ENCODE measurements at places on chromosomes 5 and 9. TPM values are rescaled to one million over a fixed set of nuclear protein-coding genes. Genes with fewer than 3 reads are reported as not detected.

GRCh38 chr5:51203598-51203997, 179.7 kb upstream of the ISL1 start:
- no peak for DNase-seq

DNA sequence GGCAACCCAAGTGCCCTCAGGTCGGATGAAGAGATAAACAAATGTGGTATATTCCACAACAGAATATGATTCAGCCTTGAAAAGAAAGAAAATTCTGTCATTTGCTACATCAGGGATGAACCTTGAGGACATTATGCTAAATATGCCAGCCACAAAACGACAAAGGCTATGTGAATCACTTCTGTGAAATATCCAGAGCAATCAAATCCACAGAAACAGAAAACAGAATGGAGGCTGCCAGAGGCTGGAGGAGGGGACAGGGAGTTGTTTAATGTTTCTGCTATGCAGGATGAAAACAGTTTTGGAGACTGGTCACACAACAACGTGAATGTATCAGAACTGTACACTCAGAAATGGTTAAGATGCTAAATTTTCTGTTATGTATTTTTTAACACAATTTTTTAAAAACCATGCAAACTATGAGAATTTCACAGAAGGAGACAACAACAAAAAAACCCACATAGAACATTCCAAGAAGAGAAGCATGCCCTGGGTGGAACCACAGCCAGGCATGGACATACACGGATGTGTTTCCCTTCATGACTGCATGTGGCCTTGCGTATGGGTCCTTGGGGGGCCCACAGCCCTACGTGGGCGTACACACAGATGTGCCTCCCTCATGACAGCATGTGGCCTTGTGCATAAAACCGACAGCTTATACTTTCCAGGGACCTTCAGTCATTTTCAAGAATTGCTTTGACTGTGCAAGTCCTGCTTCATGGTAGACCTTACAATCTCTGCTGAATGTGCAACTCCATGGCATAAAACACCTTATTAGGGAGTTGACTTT, 146.7 kb downstream of the ROR2 start:
- no peak for DNase-seq

HAVCR1 gene
- total RNA-seq = not detected

CCNG1 gene
- total RNA-seq = 162 TPM

DNA sequence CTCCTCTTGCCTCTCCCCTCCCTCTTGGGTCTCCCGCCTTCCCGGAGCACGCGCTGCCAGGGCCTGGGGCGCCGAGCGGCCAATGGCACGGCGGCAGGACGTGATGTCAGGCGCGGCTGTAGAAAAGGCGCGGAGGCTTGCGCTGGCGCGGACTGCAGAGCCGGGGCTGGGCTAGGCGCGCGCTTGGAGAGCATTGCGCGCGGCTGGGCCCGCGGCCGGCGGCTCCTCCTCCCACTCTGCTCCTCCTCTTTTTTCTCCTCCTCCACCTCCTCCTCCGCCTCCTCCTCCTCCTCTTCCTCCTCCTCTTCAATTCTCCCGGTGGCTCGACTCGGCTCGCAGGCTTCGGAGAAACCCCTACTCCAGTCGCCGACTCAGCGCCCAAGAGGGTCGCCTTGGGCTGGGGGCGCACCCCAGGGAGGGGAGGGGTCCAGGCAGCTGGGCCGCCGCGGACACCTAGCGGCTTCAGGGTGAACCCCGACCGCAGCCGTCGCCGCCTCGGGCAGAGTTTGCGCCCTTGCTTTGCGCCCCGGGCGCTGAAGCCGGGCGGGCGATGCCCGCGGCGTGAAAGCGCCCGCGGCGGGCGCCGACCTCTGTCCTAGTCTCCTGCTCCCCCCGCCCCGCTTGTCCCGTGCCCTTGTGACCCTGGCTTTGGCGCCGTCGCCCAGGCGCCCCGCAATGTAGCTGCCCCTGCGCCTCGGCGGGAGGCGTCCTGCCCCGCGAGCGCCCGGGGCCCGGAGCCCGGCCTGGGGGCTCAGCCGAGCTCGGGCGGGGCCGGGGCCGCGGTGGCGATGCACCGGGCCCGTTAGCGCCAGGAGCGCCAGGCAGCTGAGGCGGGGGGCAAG, at the start of gene LHX2:
LHX2 (plus strand) TSS at position 309 of the 842 bp plus-strand sequence. CDS start 581 bp downstream, outside the sequence.
- DNase-seq = no peak

- DNase-seq = no peak
These were observed 547.7 kb downstream of the MAT2B start for GRCh38 chr5:164053123-164053522.

- no peak for DNase-seq
These were observed 124.7 kb downstream of the WNK2 start for GRCh38 chr9:93308676-93309075.

DNA sequence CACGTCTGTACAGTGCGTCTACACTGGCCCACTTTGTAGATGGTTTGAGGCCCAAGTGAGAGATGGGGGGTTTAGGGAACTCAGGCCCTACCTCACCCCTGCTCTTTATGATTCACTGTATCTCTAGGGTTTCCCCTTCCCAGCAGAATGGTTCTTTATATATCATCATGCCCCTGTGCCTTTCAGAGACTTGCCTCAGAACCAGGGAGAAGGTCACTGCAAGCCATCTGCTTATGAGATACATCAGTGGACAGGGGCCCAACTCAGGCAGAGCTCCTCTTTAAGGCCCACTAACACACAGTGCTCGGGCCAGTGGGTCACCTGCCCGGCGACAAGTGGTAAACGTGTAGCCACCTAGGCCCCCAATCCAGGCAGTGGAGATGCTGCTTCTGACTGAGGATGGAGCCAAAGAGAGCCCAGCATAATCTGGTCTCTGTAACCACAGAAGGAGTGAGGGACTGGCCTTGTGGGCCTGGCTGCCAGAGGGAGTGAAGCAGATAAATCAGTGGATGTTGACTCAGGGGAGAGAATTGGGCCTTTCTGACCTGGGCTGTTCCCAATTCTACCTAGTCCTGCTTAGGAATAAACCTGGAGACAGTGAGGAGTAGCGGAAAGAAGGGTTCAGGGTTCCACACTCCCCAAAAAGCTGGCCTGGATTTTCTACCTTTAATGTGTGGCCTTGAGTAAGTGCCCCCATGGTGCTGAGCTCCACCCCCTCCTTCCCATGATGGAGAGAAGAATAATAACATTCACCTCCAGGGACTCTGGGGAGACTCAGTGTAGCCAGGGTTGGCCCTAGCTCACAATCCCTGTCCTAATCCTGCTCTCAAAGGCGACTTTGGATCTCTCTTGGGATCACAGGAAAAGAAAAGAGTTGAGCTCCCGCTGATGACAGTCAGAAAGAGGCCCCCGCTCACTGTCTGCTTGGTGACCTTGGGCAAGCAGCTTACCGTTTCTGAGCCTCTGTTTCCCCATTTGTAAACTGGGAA, 2.8 kb upstream of the DUSP1 start:
- no peak for DNase-seq

NIPBL gene
- 17.4 TPM for total RNA-seq

GRCh38 chr9:110777876-110778215, 109.3 kb downstream of the MUSK start:
- no peak for DNase-seq

DNA sequence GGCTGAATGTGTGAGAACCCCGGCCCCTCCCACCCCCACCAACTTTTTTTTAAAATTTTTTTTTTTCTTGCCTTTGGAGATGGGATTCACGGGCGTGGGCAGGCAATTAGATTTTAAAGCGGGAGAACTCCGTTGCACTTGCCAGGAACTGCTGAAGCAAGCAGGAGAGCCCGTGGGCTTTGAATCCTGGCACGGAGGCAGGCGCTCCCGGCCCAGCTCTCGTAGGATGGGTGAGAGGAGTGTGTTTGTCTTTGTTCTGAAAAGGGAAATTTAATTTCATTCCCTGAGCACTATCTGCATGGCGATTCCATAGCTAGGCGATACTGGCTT, 54.3 kb upstream of the BOD1 start:
- no peak for DNase-seq

- DNase-seq = no peak
These were observed 142.5 kb upstream of the SLC24A2 start for GRCh38 chr9:19931098-19931890.

DNA sequence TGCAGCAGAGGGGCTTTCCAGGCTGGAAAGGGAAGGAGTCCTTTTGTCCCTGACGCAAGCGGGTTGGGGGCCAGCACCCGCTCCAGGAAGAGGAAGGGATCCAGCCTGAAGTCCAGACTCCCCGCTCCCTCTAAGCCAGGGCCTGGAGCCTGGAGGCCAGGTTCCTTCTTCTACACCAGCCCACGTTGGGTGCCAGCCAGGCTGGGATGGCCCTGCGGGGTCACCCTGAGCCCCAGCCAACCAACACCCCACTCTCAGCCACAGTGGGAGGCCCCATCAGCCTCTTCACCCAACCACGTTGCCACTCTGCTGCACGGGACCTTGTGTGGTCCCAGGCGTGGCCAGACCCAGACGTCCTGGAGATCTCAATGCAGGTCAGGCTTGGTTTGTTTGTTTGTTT, 970 bp upstream of the FUT7 start:
- no peak for DNase-seq

GRCh38 chr9:27368316-27368985, 71.5 kb upstream of the EQTN start:
- DNase-seq = no peak

GRCh38 chr5:29079771-29080170, 2041.4 kb upstream of the CDH9 start:
- no peak for DNase-seq

DRD1 gene
- total RNA-seq = not detected

ESM1 gene
- total RNA-seq = 188 TPM

B4GALT1 gene
- 71.0 TPM for total RNA-seq

RAB3C gene
- 4.2 TPM for total RNA-seq

GRCh38 chr9:116238225-116238624, 84.6 kb downstream of the PAPPA start:
- DNase-seq = no peak

- no peak for DNase-seq
These were observed 100.2 kb downstream of the PIK3R1 start for GRCh38 chr5:68315679-68316271.

DNA sequence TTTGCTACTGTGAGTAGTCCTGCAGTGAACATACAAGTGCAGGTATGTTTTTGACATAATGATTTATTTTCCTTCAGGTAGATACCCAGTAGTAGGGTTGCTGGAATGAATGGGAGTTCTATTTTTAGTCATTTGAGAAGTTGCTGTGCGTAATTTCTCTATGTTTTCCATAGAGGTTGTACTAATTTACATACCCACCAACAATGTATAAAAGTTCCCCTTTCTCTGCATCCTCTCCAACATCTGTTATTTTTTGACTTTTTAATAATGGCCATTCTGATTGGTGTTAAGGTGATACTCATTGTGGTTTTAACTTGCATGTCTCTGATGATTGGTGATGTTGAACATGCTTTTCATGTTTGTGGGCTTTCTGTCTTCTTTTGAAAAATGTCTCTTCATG, 64.7 kb upstream of the CTSL start:
- DNase-seq = no peak

TMEM215 gene
- total RNA-seq = not detected

ARHGEF28 gene
- total RNA-seq = 83.0 TPM

SPINK13 gene
- total RNA-seq = not detected

- peak; percentile 84 for DNase-seq
These were observed 41.4 kb upstream of the DNAH5 start for GRCh38 chr5:13985731-13986418.

PDE6A gene
- not detected for total RNA-seq

GRCh38 chr9:132908635-132909034, 29.9 kb downstream of the SPACA9 start:
- DNase-seq = no peak

TNFSF15 gene
- total RNA-seq = 48.1 TPM

- no peak for DNase-seq
These were observed 1.1 kb downstream of the SSNA1 start for GRCh38 chr9:137189297-137190295.

DNA sequence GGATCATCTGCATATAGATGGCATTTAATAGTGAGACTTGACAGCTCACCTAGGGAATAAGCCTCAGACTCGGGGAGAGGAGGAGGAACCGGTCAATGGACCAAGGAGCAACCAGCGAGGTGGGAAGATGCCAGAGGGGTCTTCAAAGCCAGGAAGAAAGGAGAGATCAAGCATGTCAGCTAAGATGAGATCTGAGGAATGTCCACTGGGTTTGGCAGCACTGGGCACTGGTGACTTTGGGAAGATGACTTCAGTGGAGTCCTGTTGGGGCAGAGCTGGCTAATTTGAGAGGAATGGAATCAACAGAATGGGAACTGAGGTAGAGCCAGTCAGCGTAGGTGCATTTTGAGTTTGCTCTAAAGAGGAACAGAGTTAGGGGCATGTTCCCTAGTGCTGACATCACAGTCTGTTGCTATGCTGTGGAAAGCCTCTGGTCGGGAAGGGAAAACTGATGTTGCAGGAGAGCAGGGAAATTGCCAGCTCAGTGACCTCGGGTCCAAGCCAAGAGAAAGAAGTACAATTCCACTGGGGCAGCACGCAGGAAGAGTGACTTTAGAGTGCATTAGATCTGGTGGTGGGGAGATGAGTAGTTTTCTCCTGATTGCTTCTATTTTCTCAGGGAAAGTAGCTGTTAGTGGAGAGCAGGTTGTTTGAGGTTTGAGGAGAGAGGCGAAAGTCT, 56.9 kb downstream of the ZNF618 start:
- no peak for DNase-seq

- DNase-seq = no peak
These were observed 148.8 kb upstream of the TNPO1 start for GRCh38 chr5:72667708-72668107.

DNA sequence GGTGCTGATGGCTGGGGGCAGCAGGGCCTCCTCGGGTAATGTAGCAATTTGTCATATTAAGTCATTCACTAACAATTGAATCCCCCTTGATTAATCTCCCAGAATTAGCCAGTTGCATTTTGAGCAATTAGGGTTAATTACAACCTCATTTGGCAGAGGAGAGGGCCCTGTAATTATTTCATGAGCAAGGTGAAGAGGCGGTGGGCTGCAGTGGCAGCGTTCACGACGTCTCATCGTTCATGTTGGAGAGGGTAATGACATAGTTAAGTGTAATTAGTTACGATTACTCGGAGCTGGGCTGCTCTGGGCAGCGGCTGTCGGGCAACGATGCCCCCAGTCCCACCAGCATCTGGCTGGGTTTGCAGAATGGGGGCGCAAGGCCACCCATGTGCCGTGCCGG, 46.0 kb downstream of the NEK6 start:
- no peak for DNase-seq

FCHO2 gene
- total RNA-seq = 16.7 TPM

DNA sequence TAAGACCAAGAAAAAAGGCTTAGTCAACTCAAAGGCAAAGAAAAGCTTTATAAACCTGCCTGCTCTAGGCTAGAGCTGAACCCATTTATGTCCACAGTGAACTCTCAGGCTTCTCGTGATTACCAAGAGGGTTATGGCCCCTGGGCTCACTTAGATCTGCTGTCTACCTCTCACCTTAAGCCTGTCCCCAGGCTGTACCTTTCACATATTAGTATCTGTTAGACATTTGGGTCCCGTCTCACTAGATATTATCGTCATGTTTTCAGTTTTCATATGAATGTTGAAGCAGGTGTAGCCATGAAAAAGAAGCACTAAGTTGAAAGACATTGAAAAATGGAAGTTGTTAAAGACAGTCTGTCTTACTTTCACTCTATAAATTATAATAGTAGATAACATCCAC, 75.2 kb upstream of the COX7C start:
- no peak for DNase-seq

PTGER4 gene
- total RNA-seq = 55.1 TPM

SLC46A2 gene
- not detected for total RNA-seq

EFNA5 gene
- total RNA-seq = 15.6 TPM

PDE8B gene
- 0.12 TPM for total RNA-seq

CEL gene
- 0.99 TPM for total RNA-seq

- no peak for DNase-seq
These were observed 15.3 kb upstream of the KIF12 start for GRCh38 chr9:114114364-114114763.

- no peak for DNase-seq
These were observed 367.5 kb upstream of the ACTBL2 start for GRCh38 chr5:57850109-57850508.

POLR3G gene
- total RNA-seq = 15.1 TPM

- DNase-seq = no peak
These were observed 685.8 kb downstream of the MAT2B start for GRCh38 chr5:164191240-164191639.

RBM27 gene
- total RNA-seq = 14.6 TPM

Data from glomerular endothelial cell (primary cell).